ENCODE measurements at places on chromosomes 3 and 15.
A peak's percentile ranks its signal among the peaks of the same experiment; 100 is the strongest.

- no peak for DNase-seq
Measured at GRCh38 chr3:132362329-132362728, 45.1 kb downstream of the ACP3 start.

DNA sequence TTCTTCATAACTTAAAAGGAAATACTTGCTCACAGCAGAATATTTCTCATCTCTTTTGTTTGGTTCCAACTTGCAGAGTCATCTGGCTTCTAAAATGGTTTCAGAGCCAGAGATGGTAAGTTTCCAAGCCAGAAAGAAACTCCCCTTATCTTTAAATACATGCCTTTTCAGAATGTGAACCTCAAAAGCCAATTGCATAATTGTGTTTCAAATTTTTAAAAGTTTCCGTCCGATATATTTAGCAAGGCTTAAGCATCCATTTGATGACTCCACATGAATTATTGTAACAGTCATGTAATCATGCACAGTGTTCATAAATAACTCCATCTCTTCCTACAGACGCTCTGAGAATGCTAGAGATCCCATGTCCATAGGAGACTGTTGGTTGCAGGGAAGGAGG, 40.6 kb upstream of the C3orf80 start:
- DNase-seq = no peak

GRCh38 chr3:127439621-127440020, 150.9 kb downstream of the TPRA1 start:
- DNase-seq = no peak

- DNase-seq = no peak
Measured at GRCh38 chr3:184584464-184584891, 22.9 kb downstream of the EPHB3 start.

DNA sequence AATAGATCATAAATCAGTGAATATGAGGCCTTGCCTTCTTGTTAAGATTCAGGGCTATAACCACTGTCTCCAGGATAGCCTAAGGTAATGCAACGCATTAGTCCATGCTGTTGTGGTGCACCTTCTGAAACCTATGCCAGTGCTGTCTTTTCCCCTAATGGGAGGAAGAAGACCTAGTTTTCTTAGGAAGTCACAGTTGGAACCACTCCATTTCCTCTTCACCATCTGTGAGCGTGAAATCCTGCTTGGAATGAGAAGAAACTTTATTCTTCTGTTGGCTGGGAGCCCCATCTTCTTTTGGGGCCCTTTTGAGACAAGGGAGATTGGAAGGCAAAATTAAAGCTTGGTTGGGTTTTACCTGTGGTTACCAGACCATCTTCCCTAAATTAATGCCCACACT, 25.9 kb upstream of the SLC7A14 start:
- DNase-seq = no peak

GRCh38 chr3:168077091-168077490, 18.6 kb downstream of the GOLIM4 start:
- no peak for DNase-seq

GRCh38 chr3:182007441-182007840, 295.7 kb downstream of the SOX2 start:
- no peak for DNase-seq

DNA sequence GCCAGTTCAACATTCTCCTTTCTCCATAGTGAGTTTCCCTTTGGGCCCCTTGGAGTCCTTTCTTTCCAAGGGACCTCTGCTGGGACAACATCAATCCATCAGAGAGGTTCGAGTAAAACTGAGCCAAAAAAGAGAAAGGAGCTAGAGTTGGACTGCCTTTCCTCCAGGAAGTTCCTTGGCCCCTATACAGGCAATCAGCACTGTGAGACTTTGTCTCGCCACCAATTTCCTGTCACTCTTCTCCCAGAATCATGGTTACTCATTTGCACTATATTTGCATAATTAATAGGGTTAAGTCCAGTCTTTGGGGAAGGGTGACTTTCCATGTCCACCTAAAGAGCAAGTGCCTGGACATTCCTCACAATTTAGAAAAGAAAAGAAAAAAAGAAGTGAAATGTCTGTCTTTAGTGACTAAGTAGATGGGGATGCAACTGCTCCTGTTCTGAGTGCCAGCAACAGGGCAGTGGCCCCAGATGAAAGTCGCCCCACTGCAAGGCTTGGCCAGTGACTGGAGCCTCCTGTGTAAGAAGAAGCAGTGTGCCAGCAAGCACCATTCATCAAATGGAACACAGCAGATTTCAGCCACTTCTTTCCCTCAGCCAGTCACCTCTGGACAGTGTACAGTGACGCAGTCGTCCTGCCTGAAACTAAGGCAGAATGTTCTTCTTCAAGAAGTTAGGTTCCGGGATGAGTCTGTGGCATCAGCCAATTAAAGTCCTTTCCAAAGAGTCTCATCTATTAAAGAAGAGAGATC, 91.6 kb downstream of the FSIP1 start:
- DNase-seq = no peak

GRCh38 chr3:106371221-106371970, 502.6 kb upstream of the CBLB start:
- no peak for DNase-seq

DNA sequence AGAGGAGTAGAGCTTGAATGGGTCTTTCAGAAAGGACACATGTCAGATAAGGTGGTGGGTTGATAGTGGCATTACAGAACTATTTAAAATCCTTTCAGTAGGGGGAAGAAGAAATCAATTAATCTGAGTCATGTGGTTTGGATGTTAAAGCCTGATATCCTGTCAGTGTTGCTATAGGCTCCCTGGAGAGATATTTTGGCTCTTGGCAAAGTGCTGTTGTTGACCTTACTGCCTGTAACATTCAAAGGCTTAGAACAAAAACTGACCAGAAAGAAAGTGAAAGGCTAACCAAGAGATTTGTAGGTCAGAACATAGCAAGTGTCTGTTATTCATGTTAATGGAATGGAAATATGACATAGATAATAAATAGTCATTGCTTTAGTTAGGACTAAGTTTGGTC, 552.9 kb downstream of the DIPK2A start:
- no peak for DNase-seq

GRCh38 chr15:55530861-55531313, 22.9 kb upstream of the DNAAF4 start:
- no peak for DNase-seq

DNA sequence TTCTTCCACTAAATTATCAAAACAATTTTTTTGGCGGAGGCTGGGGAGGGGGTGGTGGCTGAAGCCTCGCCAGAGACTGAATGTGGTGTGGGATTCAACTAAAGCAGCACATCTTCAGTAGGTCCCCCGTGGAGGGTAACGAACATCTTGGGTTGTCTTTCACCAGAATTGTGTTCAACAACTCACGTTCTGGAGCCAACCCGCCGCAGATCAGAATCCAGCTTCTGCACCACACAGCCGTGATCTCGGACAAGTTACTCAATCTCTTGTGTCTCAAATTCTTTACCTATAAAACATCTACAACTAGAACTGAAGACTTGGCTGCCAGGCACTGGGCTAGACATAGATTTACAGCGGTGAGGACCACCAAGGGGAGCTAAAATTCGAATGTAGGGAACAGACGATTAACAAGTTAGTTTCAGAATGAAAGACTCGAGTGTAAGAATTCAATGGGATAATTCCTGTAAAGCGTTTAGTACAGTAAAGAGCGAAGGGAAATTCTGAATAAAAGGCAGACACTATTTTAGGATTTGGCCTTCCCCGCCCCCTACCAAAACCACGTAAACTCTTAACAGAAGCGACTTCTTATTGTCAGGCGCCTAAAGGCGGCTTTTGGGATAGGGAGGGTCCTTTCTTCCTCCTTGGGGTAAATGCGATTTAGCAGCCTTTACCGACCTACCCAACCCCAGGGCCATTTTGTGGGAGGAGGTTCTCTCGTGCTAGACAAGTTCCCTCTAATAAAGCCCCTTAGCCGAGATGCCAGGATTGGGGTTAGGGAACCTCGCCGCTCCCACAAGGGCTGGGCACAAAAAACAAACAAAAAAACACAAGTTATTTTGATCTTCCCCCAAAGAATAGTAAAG, 697 bp upstream of the RAB5A start:
- no peak for DNase-seq

- peak; percentile 27 for DNase-seq
Measured at GRCh38 chr15:35545316-35545823, 595 bp downstream of the DPH6 start.

GRCh38 chr15:77741106-77741505, 108.4 kb upstream of the LINGO1 start:
- DNase-seq = no peak

DNA sequence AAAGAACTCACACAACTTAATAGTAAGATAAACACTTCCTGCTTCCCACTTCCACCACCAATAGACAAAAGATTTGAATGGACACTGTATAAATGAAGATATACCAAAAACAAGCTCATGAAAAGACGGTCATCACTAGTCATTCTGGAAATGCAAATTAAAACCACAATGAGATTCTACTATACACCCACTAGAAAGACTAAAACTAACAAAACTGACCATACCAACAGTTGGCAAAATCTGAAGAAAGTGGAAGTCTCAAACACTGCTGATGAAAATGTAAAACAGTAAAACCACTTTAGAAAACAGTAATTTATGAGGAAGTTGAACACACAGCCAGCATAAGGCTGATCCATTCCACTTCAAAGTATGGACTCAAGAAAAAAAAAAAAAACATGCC, 35.6 kb upstream of the CD96 start:
- no peak for DNase-seq

GRCh38 chr3:45684327-45684892, 4.8 kb upstream of the SACM1L start:
- no peak for DNase-seq

DNA sequence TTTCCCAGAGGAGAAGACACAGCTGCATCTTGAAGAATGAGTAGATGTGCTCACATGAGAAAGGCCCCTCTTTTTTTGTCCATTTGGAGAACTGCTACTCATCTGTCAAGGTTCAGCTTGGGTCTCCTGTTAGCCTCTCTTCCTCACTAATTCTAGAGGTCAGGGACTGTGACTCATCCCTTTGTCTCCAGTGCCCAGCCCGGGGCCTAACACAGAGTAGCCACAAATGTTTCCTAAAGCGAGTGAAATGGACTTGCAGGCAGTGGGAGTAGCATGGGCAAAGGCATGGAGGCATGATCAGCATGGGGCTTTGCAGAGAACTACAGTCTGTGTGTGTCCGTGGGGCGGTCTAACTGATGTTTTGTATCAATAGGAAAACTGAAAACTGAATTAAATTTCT, 33.9 kb upstream of the MRPS22 start:
- no peak for DNase-seq

DNA sequence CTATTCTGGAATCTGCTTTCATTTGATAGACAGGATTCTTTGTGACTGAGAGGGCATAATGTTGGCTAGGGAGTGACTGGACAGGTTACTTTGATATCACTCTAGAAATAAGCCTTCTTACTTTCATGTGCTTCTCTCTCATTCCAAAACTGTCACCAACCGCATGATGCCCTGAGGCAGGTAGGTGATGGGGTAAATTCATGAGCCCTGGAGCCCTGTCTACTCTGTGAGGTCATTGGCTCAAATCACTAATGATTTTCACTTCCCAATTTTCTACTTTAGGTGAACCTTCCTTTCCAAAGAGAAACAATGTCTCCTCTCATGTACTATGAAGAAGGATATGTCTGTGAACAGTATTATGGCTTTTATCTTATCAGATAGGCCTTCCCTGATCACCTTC, 596.7 kb downstream of the TUSC7 start:
- no peak for DNase-seq

DNA sequence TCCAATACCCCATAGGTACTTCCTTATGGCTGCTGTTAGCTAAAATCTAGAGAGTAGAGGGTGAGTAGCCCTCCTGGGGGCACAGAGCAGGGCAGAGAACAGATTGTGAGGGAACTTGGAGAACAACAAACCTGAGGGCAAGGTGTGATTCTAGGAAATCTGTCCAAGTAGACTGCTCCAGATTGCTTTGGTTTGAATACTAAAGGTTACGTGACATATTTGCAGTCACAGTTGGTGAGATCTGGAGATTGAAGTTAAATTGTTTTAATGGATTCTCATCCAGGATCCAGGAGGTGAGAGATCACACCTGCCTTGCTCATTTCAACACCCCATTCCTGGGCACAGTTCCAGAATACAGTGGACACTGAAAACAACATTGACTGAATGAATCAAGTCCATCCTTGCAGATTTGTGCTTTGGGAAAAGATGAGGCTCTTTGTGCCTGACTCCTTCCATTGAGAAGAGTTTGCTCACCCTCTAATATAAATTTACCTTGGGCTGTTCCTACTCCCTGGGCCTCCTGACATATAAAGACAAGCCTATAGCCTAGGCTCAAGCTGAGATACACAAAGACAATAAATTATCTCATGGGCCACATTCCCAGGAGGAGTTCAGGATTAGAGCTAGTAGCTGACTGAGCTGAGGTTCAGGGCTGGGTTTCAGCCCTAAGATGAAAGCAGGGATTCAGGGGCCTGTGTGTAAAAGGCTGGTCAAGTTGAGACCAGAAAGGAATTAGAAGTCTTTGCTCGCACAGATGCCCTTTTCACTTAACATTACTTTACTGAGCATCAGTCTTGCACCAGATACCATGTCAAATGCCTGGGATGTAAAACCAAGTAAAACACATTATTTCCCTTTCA, 400.9 kb upstream of the MCTP2 start:
- no peak for DNase-seq

DNA sequence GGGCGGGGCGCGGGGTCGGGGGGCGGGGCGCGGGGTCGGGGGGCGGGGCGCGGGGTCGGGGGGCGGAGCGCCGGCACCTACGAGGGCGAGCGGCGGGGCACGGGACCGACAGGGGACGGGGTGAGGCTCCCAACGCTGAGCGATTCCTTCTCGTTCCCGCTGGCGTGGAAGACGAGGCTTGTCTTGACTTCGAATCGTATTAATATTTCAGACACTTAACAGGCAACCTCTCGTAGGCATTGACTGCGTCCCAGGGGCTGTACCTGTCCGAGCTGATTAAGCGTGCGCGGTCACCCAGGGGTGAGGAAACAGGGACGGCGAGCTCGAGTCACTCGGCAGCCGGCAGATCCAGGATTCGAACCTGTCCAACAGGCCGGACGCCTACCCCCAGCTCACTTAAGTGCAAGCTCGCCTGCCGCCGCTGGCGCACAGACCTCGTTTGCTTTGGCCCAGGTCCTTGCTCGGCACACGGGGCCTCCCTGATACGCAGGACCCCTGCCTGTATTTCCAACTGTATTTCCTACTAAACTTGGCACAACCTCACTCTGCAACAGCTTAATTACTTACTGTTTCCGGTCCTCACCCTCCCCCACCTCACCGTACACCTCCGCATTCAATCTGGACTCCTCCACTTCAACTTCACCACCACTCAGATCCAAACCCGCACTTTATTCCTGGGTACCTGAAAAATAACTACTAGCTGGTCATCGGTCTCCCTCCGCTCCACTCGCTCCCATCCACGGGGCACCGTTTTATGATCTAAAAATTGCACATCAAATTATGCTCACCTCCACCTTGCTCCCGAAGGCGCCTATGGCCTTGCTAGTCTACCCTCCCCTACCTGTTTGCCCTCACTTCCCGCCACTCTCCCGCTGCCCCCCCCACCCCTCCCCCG, 722 bp upstream of the ZXDC start:
- DNase-seq = no peak

Data from T-helper 2 cell (primary cell).